ENCODE measurements at places on chromosomes 7 and 10.

GRCh38 chr10:69800109-69800508, 1.6 kb upstream of the COL13A1 start:
- no peak for DNase-seq

DNA sequence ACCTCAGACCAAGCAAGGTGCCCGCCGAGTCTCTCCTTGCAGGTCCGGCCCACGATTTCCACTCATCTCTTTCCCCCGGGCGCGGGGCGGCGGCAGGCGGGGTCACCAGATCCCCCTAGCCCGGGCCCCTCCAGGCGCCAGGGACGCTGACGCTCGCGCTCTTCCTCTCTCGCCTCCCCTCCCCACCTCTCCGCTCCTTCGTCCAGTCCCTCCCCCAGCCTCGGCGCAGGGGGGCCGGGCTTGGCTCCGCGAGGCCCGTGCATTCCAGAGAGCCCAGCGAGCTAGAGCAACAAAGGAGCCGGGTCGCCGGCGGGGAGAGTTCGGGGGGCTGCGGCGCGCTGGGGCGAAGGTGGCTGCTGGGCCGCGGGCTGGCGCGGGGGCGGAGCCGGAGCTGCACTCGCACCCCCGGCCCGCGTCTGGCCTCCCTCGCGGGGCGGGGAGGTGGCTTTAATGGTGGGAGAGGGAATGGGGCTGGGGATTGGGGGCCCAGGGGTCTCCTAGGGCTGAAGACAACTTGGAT, at the start of gene SMO:
Gene SMO (plus strand): TSS at position 262 of the 520 bp plus-strand sequence. CDS start 519 bp downstream, outside the sequence.
- no peak for DNase-seq

DNA sequence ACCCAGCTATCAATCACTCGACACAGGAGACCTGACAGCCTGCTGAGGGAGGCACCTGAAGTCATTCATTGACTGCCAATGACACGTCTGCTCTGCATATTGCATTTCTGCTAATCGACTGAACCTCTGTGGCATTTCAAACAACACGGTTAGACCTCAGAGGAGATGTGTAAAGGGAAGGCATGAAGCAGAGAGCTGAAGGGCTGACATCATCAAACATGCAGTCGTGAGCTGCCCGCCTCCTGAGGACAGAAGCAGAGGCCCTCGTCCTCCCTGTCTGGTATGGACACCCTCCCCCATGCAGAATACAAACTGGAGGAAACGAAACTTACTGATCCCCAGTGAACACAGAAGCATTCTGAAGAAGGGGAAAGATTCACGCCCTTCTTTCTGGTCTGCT, 462.6 kb upstream of the MGMT start:
- no peak for DNase-seq

DNA sequence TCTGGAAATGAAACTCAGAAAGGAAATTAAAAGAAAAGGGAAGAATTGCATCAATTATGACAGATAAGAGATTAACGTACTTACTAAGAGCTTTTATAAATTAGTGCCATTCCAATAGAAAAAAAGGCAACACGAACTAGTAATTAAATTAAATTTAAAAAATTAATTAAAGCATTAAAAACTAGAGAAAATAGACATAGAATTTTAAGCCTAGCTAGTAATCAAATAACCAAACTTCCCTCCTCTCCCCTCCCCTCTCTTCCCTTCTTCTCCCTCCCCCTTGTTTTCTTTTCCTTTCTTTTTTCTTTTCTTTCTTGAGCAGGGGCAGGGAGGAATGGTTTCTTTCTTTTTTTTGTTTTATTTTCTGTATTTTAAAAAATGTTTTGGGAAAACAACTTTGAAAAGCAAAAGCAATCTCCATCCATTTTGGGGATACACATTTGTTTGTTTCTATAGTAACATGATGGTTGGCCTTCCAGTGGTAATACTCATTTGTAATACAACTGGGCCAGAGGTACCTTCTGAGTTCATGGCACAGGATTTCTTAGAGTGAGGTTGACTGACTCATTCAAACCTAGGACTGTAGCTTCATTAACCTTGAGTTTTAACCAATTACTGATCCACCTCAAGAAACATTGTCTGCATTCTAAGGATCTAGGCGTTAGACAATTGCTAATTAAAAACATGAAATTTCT, 132.6 kb downstream of the ST7 start:
- DNase-seq = no peak

GRCh38 chr10:4888236-4888635, 62.2 kb downstream of the AKR1E2 start:
- DNase-seq = no peak

DNA sequence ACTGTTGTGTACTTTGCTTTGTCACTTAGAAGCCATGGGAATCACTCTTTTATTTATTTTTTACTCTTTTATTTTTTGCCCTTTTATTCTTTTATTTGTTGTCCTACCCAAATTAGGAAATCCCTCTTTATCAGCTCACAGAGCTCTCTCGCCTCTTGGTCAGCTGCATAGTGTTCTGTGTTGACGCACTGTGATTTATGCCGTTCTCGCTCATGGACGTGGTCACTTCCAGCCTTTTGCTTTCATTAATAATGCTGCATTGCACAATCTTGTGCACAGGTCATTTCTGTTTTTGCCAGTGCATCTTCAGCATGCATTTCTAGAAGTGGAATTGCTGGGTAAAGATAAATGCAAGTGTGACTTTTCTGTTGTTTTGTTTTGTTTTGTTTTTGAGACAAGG, 42.3 kb downstream of the FBH1 start:
- DNase-seq = no peak

GRCh38 chr10:4337563-4337962, 488.4 kb upstream of the AKR1E2 start:
- no peak for DNase-seq

DNA sequence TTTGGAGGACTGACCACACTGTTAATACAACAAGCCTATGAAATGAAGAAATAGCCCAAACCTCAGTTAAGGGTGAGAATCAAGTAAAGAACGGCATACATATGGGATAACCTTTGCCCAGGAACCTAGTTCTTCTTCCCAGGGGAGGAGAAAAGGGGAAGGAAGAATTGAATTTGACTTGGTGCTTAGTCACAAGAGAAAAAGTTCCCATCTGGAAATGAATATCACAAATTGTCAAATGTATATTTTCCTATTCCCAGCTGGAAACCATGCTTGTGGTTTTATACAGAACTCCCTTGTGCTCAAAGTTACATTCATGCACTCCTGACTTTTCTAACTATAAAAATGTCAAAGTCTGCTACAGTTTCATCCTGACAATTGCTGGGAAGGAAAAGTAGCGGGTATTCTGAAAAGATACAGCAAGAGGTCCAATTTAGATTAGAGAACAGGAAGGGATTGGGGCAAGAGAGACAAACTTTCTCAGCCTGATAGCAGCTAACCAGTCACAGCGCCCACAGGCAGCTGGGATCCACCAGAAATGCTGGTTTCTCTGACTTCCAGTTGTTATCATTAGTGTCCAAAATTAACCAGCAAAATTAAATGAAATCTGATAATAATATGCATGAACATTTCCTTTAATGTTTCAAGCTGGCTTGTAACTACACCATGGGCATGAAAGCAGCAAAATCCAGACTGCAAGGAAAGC, 18.6 kb upstream of the GSAP start:
- DNase-seq = no peak

DNA sequence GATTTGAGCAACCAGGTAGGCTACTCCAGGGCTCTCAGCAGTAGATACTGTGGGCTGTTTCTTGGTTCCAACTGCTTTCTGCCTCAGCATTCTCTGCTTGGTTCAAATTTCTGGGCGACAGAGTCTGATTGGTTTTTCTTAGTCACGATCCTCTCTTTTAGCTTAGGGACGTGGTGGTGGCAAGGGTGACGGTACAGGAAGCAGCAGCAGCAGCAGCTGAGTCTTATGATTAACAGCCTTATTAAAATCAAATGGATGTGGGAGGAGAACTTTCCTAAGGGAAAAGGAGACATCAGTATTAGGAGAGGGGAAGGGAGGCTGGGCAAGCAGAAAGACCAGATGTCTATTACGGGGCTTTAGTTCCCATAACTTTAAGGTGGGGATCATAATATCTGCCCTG, 156.5 kb upstream of the PLPP4 start:
- no peak for DNase-seq
